ENCODE measurements at places on chromosomes 12 and 14.

DNA sequence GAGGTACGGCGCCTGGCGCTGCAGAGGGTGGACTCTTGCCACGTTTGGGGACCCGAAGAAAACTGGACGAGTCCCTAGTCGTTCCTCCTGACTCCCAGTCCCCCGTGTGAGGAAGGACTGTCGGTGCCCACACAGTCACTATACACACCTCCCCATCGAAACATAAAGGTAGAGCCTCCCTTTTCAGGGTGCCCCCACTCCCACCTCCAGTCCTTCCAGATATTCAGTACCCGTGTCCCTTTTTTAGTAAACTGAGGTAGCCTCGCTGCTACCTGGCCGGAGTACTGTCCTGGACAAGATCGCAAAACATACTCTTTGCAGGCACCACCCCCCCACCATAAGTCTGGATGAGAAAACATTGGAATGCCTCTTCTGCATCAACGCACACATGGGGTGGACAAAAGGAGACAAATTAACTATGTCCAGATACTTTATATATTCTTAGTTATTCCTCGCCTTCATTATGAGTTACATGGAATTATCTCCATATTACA lies 610 bp upstream of the KMT2D start:
- no peak for DNase-seq

DNA sequence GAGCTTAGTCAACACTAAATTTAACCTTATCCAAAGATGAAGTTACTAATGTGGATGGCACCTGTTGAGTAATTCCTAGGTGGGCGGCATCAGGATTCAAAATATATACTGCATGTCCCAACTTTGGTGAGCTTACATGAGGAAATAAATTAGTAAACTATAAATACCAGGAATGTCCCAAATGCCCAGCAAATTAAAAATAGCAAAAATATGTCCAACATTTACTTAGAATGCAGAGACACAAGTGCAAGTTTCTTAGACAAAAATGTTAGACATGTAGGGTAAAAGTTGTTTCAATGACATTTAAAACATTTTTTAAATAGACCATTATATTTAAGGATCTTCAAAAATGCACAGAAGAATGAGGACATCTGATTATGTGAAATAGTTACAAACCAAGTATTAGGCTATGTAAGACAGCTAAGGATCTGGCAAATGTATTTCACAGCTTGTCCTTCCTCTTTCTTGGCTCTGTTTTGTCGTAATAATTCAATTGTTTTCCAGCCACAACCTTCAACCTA lies 115.9 kb downstream of the NAV3 start:
- DNase-seq = peak; percentile 53

DNA sequence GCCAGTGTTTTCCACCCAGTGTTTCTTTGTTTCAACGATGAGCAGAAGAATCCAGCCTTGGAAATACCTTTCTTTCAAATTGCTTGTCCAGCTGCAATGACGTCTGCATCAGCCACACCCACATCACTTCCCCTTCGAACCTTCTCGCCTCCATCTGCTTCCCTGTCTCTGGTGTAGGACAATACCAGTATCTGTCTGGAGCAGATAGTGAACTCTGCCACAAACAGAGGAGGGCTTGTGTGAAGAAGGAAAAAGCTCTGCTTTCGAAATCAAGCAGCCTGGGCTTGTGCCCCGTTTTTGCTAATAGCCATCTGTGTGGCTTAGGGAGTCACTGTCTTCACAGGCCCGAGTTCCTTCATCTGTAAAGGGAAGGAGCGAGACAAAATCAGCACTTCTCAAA lies 415.4 kb downstream of the ZFP36L1 start:
- DNase-seq = no peak

- DNase-seq = no peak
Observed at GRCh38 chr12:4506430-4506829, 32.3 kb upstream of the RAD51AP1 start.

GRCh38 chr12:81257947-81258551 lies 180.2 kb downstream of the ACSS3 start:
- peak; percentile 34 for DNase-seq

GRCh38 chr12:18546399-18546798 lies 191.4 kb downstream of the PLCZ1 start:
- DNase-seq = no peak

GRCh38 chr14:54893151-54893760 lies 9.4 kb downstream of the GCH1 start:
- no peak for DNase-seq

GRCh38 chr12:120247183-120247582 lies 18.3 kb downstream of the PXN start:
- no peak for DNase-seq

DNA sequence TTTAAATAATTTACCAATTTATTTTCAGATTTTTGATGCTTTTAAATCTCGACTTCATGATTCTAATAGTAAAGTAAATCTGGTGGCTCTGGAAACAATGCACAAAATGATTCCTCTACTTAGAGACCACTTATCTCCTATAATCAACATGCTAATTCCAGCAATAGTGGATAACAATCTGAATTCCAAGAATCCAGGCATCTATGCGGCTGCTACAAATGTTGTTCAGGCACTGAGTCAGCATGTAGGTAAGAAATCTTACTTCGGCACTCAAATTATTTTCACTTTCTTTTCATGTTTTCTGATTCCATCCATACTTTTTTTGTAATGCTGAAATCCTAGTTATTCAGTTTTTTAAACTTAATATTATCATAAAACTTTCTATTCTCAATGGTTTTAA lies 15.5 kb upstream of the PRPF39 start:
- DNase-seq = no peak

DNA sequence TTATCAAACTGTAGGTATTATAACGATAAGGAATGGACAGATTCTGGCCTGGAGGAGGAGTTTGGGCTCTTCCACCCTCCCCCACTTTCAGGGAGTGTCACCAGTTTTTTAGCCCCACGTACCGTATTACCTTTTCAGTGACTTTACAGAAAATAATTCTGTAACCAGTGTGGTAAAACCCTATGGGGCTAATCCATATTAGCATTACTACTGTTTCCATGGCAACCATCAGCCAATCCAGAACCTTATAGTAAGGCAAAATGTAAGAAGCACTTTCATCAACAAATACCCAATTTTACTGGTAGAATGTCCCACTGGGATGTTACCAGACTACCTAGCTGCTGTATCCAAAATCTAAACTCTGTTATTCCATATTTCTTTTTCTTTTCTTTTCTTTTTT lies 50.7 kb downstream of the BICDL1 start:
- no peak for DNase-seq

GRCh38 chr14:69013943-69014782 lies 35.1 kb upstream of the ACTN1 start:
- no peak for DNase-seq

DNA sequence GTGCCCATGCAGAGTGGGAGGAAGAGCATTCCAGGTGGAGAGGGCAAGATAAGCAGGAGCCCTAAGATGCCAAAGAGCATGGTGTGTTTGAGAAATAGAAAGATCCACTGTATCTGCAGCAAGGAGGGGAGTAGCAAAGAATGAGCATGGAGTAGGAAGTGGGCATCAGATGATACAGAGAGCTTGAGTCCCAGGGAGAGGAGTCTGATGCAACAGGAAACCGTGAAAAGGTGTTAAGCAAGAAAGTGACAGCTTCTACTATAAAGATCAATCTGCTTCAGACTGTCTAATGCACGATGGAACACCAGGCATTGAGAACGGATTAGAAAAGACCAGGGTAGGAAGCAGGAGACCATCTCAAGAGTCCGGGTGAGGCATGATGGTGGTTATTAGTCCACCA lies 12.3 kb upstream of the GPRC5D start:
- DNase-seq = no peak

- DNase-seq = no peak
Observed at GRCh38 chr12:93184672-93185368, 192.9 kb upstream of the NUDT4 start.

DNA sequence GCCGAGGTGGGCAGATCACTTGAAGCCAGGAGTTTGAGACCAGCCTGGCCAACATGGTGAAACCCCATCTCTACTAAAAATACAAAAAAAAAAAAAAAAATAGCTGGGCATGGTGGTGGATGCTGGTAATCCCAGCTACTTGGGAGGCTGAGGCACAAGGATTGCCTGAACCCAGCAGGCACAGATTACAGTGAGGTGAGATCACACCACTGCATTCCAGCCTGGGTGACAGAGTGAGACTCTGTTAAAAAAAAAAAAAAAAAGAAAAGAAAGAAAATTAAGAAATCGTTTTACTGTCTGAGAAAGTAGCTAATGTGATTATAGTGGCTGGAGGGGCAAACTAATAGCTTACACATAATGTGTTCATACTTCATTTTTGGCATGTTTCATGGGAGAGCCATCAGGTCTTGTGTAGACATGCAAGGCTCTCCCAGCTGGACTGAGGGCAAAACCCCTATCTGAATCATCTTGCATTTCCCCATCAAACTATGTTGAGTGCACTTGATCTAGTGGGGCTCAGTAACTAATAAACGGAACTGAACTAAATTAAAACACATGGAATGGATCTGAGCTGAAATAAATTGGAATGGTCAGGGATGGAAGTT lies 16.2 kb downstream of the KIF21A start:
- no peak for DNase-seq

GRCh38 chr14:67539116-67539515 lies 6.0 kb downstream of the PLEKHH1 start:
- DNase-seq = no peak

- DNase-seq = no peak
Observed at GRCh38 chr14:90811641-90812040, 4.6 kb downstream of the TTC7B start.

- DNase-seq = no peak
Observed at GRCh38 chr12:121764808-121765207, 28.7 kb downstream of the RHOF start.

- no peak for DNase-seq
Observed at GRCh38 chr12:40226705-40227104, 1.9 kb downstream of the LRRK2 start.

GRCh38 chr12:125142601-125143000 lies 77.4 kb downstream of the AACS start:
- DNase-seq = no peak

DNA sequence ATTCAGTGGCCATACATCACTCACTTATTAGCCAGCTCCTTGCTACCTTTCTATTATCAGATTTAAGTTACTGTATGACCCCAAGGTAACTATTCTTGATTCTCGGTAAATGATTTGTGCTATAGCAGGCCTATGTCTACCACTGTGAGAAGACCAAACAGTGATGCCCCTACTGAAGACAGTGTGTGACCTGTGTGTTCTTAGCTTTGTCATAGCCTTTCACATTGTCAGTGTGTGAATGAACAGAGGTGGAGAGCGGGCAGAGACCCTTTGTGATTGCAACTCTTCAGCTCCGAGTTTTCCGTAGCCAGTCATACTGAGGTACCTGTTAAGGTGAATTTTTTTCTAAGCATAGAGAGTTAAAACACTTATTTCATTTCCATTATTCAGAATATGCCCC lies 294.0 kb downstream of the LRFN5 start:
- no peak for DNase-seq

GRCh38 chr14:26598081-26598671 lies 343 bp upstream of the NOVA1 start:
- peak; percentile 84 for DNase-seq

GRCh38 chr14:93114713-93115068 lies 1.0 kb downstream of the ITPK1 start:
- DNase-seq = no peak

DNA sequence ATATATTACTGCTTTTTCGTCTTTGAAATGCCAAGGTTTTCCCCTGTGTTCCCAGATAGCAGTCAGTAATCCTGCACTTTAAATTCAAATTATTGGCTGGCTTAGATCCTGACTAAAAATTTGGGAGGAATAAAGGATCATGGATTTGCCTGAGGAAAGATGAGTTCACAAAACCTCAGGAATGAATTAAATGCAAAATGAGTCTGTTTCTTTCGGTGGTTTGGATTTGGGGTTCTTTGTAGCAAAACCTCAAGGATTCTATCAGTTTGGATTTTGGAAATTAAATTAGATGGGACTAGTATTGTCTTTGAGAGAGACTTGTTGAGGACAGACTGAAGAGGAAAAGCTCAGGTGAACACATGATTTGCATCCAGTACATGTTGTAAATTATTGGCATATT lies 36.1 kb downstream of the PPFIBP1 start:
- DNase-seq = no peak

- DNase-seq = no peak
Observed at GRCh38 chr12:119713551-119714031, 45.7 kb downstream of the PRKAB1 start.

GRCh38 chr14:104138098-104138717 lies at the start of gene KIF26A:
Gene KIF26A (plus strand): TSS chr14:104138587. CDS start chr14:104138723, 136 bp downstream.
- no peak for DNase-seq

DNA sequence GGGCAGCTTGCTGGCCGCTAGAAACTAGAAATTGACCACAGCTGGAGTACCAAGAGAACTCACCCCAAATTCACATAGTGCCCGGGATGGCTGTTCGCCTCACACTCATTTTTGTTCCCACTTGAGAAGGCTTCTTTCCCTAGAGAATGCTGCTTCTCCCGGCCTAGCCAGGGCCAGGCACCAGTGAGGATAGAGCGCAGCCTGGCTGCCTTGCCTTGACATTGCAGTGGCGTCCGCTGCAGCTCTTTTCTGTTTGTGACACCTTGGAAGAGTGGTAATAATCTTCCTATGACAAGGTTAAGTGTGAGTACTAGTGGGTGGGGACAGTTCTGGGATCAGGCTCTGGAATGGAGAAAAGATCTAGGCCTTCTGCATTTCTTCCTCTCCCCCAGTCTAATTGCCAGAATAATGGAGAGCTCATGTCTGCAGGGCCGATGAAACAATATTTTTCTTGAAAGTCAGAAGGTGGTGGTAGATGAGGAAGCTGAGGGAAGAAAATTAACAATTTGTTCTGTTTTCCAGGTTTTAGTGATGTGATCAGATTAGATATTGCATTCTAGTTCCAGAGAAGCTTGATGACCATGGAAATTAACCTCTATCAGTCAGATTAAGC lies 3.7 kb downstream of the TMEM253 start:
- peak; percentile 36 for DNase-seq

GRCh38 chr12:91763654-91764370 lies 381.8 kb downstream of the BTG1 start:
- DNase-seq = no peak

DNA sequence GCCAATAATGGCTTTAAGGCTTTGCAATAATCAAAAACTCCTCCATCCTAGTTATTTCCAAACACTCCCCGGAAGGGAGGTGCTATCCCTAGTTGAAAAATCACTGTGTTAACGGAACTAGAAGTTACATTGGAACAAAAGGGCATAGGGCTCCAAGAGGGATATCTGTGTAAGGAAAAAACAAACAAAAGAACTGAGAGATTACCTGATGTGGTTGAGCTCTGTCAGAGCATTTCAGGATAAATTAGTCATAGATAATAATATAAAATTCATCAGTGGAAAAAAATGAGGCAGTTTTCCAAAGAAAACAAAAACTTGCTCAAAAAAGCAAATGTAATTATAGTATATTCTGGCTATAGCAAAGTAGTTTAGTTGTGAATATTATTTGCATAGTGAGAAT lies 27.4 kb upstream of the PAPLN start:
- DNase-seq = peak; percentile 5

- DNase-seq = no peak
Observed at GRCh38 chr12:126719912-126720705, 1546.9 kb upstream of the TMEM132C start.

DNA sequence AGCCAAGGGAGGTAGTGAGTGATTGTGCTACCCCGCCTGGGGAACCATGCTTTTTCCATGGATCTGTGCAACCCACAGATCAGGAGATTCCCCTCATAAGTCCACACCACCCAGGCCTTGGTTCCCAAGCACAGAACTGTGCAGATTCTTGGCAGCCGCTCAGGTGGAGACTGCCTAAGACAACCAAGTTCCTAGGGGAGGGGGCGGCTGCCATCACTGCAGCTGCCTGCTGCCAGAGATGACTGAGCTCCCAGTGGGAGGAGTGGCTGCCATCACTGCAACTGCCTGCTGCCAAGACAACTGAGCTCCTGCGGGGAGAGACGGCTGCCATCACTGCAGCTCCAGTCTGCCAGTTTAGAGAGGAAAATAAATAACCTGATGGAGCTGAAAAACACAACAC lies 138.3 kb upstream of the GARIN2 start:
- no peak for DNase-seq
